ENCODE measurements at places on chromosomes 7 and 10.

- DNase-seq, result no peak
These were observed 73.1 kb upstream of the AASS start for GRCh38 chr7:122217125-122217524.

DNA sequence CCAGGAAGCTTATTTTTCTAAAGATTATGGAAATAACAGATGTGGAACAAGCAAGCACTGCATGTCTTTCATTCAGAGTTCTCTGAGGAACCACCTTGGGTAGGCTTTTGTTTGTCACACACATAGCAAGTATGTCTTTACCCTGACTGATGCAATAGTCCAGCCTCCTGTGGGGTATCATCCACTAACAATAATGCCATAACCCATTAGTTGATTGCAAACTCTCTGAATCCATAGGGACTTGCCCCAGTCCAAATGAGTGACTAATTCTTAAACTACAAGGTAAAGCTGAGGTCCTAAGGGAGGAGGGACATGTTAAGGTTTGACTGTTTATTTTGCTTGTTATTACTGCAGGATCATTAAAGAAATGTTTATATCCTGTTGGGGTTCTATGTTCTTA, 151.4 kb upstream of the PRPS1L1 start:
- DNase-seq, result no peak

- DNase-seq, result no peak
These were observed 186.7 kb upstream of the HGF start for GRCh38 chr7:81956520-81956919.

GRCh38 chr7:92149736-92150239, 15.5 kb upstream of the CYP51A1 start:
- DNase-seq, result no peak

GRCh38 chr7:3897430-3898372, 596.6 kb downstream of the SDK1 start:
- DNase-seq, result no peak

- no peak for DNase-seq
These were observed 50.4 kb downstream of the SEC23IP start for GRCh38 chr10:119942973-119943372.

GRCh38 chr10:33579996-33580395, 245.5 kb upstream of the NRP1 start:
- DNase-seq, result no peak

GRCh38 chr7:11170863-11171568, 197.3 kb downstream of the PHF14 start:
- DNase-seq, result no peak

GRCh38 chr7:957418-958220, 3.1 kb upstream of the ADAP1 start:
- no peak for DNase-seq

- no peak for DNase-seq
These were observed 69.0 kb downstream of the CREB5 start for GRCh38 chr7:28481091-28481926.

GRCh38 chr7:89002981-89003956, 207.7 kb upstream of the TEX47 start:
- DNase-seq, result no peak

GRCh38 chr7:80386686-80387085, 125.2 kb downstream of the GNAT3 start:
- no peak for DNase-seq

DNA sequence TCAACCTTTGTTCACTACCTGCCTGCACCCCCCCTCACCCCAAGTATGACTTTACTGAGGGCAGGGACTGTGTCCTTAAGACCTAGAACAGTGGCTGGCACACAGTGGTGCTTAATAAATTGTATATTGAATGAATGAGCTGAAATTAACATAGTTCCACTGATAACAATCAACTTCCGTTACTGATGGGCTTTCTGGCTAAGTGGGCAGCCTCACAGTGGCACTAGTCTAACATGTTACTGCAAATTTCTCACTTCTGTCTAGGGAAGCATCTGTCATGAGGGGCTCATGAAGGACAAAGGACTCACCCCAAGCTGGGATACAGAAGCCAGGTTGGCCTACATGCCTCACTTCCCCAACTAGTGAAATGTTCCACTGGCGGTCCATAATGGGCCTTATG, 79.3 kb downstream of the CTTNBP2 start:
- DNase-seq, result no peak

DNA sequence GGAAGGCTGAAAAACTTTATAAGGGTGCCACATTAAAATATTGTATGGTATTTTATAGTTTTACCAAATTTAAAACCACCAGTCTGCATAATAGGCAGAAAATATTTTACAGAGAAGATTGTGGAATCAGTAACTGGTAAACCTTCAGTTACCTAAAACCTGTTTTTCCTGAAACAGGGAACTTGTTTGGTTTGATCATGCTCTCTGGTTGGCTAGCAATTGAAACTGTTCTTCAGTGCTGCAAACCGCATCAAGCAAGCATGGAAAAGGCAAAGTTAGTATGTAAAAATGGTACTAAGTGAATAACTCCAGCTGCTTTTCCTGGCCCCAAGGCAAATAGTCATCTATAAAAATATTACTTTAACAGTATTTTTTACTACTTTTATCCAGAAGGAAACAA, 316.9 kb upstream of the LRRN3 start:
- no peak for DNase-seq

DNA sequence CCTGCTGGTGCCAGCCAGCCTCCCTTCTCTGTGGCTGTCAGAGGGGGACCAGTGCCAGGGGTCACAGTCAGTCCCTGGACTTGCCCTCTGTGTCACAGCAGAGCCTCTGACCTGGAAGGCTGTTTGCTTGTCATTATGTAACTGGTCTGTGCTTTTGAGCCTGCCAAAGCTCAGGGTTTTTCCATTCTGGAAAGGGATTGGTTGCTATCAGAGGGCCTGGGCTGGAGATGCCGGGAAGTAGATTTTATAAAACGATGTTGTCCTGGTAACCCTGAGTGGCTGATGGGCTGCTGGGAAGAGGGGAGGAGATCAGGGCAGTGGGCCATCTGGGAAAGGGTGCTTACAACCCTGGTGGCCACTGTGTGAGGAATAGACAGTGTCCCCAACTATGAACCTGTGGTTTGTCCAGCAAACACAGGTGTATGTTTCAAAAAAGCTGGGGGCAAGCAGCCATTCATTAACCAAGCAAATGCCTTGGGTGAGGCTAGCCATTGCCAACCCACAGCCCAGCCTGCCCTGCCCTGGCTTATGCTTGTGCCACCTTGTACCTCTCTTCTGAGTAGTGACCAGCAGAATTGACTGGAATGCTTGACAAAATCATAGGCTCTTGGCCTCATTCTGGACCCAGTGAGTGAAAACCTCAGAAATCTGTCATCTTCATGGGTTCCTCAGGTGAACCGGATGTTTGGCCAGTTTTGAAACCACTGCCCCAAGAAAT, 21.6 kb downstream of the SFTPD start:
- DNase-seq, result no peak

DNA sequence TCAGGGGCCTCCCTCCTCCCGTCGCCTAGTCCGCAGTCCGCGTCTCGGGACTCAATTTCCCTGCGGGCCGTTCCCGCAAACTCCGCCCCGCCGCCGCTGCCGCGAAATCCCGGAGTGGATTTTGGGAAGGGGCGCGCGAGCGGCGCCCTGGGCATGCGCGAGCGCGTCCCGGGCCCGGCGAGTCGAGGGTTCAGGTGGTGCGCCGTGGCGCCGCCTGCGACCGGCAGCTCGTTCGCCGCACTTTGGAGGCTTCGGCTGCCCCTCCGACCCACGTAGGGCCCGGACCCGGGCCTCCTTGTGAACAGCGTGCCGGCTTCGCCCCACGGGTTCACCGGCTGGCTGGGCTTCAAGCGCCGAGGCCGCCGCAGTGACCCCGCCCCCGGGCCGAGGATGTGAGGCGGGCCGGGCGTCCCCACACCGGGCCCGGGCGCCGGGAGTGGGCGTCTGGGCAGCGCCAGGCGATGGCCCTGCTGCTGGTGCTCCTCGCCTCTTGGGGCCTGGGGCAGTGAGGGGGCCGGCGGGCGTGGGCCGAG, at the start of gene PLEKHA8:
PLEKHA8 (plus strand) TSS at position 197 of the 533 bp plus-strand sequence. CDS start 351 bp downstream, outside the sequence.
- DNase-seq, result peak; percentile 85

DNA sequence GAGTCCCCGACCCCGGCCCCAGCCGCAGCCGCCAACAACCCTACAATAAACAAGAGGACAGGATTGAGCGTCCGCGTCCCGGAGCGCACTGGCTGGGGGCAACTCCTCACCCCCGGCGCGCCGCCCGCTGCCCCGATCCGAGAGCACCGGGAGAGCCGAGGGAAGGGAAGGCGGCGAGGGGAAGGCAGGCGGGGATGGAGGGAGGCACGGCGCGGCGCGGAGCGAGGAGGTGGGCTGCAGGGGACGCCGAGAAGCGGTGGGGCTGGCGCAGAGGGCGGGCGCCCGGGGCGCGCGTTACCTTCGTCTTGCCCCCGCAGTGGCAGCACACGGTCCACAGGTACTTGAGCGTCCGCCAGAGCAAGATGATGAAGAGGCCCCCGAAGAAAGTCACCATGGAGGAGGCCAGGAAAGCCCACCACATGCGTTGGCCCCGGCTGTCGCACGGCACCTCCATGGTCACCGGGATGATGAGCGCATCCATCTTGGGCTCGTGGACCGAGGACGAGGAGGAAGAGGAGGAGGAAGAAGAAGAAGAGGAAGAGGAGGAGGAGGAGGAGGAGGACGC, 559 bp downstream of the KCNMA1 start:
- DNase-seq, result no peak

- no peak for DNase-seq
These were observed 2.9 kb upstream of the GDI2 start for GRCh38 chr10:5816170-5816569.

- DNase-seq, result no peak
These were observed 48.6 kb downstream of the MALSU1 start for GRCh38 chr7:23347682-23348180.

DNA sequence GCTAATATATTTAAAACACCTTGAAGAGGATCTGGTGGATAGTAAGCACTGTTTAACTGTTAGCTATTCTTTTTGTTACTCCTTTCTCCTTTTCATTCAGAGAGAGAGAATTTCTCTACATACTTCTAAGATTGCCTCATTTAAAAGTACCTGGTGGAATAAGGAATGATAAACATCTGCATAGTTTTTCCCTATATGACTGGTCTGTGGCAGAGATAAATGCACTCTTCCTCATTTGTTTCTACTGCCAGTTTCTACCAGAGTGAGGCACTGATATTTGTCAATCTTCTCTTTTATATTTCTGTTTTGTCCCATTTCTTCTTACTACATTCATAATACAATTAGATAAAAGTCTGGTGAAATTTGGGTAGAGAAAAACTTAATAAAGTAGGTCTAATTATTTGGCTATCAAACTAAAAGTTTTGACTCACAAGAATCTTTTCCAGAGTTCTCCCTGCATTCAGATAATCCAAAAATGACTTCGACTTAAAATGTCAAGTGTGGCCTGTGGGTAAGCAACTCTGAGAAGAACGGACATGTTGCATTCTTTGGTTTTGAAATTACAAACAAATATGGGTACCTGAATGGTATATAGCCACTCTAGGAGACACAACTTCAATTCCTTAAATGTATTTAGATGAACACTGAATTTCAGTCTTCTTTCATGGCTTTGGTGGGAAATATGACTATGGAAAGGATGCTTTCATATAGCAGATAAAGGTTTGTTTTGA, 38.8 kb downstream of the RNLS start:
- no peak for DNase-seq

GRCh38 chr7:123789206-123789784, 40.5 kb upstream of the WASL start:
- DNase-seq, result no peak

DNA sequence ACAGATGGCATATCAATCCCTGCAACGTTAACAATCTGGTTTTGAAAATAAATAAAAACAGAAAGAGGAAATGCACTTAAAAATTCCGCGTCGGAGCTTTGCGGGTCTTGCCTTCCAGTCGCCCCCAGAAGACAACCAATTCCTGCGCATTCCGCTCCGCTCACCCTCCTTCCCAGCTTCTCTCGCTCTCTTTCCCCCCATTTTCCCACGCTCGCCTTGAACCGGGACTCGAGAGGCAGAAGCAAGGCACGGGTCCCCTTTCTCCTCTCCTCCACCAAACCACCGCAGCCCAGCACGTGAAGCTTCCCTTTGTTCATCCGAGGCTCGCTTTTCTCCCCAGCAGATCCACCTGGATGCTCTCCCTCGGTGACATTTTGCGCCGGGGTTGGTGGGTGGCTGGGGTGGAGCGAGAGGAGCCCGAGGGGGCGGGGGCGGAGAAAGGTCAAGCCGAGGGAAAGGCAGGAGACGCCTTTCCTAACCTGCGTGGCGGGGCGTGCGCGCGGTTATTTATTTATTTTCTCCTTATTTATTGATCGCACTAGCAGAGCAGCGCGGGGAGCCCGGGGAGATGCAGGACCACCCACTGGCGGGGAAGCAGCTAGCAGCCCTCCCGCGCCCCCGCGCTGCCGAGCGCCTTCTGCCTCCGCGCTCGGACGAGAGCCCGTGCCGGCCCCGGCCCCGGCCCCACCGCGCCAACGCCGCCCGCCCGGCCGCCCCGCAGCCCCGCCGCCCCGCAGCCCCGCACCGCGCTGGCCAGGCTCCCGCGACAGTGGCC, at the start of gene KCND2:
KCND2 (plus strand) TSS at position 475 of the 775 bp plus-strand sequence.
- DNase-seq, result no peak

- DNase-seq, result no peak
These were observed 20.6 kb downstream of the HTR5A start for GRCh38 chr7:155090684-155091083.

DNA sequence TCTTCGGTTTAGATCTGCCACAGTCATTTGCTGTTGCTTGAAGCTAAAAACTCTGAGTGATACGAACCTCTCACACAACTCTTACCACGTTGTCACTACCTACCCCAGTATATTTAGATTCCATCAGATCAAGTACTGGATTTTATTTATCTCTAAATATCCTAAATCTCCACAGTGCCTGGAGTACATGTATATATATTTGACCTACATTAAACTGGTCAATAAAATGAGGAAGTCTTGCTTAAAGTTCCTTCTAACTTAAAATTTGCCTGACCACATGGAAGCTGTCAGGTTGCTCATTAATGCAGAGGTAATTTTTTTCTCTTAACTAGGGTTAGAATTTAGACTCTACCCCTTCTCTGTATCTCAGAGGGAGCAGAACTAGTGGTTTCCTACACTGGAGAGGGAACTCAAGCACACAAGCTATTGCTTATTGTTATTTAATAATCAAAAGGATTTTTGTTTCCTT, 3.1 kb upstream of the MACC1 start:
- no peak for DNase-seq

DNA sequence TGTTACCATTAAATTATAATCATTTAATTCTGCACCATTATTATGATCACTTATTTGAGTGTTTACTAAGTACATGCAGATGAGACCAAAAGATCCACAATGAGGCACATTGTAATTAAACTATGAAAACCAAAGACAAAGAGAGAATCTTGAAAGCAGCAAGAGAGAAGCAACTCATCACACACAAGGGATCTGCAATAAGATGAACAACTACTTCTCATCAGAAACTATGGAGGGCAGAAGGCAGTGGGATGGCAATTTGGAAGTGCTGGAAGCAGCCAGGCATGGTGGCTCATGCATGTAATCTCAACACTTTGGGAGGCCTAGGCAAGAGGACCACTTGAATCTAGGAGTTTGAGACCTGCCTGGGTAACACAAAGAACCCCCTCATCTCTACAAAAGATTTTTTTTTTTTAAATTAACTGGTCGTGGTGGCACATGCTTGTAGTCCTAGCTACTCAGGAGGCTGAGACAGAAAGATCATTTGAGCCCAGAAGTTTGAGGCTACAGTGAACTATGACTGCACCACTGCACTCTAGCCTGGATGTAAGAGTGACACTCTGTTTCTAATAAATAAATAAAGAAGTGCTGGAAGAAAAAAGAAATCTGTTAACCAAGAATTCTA, 47.7 kb downstream of the CDK6 start:
- DNase-seq, result no peak

GRCh38 chr10:72124989-72125388, 36.6 kb upstream of the SPOCK2 start:
- no peak for DNase-seq

- DNase-seq, result no peak
These were observed 457 bp downstream of the PLOD3 start for GRCh38 chr7:101216860-101217387.
